ENCODE measurements at places on chromosomes 12 and 14.

- peak; percentile 17 for DNase-seq
Measured at GRCh38 chr14:94392510-94392935, 4.1 kb upstream of the SERPINA1 start.

- DNase-seq: no peak
Measured at GRCh38 chr12:70659077-70659606, 21.9 kb upstream of the PTPRB start.

DNA sequence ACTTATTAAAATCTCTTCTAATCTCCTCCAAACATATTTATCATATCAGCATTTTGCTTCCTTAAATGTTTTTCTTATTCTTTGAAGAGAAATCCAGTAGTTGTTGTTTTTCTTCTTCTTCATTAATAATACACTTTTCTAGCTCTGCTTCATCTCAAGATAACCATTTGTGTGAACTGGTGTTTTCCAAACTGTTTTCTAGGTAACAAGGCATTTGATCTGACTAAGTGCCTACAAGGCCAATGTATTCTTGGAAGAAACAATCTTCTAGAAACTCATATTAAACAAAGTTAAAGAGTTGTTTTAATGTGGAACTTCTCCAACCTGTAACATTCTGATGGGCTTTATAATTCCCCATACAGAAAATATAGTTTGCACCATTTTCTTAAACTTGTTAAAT lies 30.8 kb upstream of the IFNG start:
- no peak for DNase-seq

GRCh38 chr12:6508087-6508486 lies 14.2 kb downstream of the NCAPD2 start:
- no peak for DNase-seq

GRCh38 chr12:128675576-128675975 lies 148.2 kb downstream of the SLC15A4 start:
- DNase-seq: no peak

GRCh38 chr12:89960011-89960507 lies 251.4 kb upstream of the ATP2B1 start:
- DNase-seq: no peak

- DNase-seq: no peak
Measured at GRCh38 chr12:132197581-132198354, 53.5 kb downstream of the NOC4L start.

DNA sequence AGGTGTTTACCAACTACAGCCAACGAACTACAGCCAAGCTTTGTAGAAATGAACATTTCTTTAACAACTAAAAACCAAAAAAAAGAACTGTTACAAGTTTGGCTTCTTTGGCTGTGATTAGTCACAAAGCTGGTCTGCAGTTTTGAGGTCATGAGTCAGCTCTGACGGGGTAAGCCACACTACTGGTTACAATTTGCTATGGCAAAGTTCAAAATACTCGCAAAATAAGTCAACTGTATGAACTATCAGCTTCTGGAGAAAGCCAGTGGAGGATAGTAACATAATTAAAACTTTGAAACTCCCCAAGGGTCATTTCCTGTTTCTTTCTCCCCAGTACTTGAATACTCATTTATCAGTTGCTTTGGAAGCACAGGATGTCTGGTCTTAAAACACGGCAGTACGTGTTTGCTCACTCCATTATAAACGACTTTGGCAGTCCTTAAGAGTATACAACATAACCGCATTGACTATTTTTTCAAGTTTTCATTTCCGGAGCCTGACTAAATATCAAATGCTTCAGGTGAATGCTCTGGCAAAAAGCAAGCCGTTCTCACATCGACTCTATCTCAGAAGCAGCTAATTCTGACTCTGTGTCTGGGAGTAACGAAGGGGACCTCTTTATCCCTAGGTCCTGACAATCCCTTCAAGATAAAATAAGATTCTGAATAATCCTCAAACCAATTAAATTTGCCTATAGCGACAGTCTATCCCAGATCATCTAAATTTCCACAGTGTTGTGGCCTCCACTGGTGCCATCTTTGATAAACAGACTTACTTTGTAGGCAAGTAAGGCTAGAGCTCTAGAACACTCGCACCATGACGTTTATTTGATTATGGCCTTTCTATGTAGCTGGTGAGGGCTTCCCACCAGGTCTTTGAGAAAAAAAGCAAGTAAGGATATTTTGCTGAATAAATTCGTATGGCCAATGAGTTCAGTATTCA lies 10.6 kb downstream of the PHLDA1 start:
- peak; percentile 74 for DNase-seq

DNA sequence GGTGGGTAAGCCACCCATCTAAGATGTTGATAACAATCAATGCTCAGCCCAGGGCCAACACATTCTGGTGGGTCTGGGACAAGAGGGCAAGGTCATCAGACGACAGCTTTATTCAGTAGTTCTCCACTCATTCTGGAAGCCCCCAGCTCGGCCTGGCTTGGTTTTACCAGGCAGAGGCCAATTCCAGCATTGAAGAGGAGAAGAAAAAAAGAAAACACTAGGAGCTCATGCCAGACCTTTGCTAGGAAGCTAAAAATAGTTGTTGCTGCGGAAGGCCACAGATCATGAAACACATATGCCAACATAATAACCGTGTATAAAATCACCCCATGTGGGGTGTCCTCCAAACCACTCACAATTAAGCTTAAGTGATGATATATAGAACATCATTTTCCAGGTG lies 44.4 kb downstream of the CCDC60 start:
- no peak for DNase-seq

DNA sequence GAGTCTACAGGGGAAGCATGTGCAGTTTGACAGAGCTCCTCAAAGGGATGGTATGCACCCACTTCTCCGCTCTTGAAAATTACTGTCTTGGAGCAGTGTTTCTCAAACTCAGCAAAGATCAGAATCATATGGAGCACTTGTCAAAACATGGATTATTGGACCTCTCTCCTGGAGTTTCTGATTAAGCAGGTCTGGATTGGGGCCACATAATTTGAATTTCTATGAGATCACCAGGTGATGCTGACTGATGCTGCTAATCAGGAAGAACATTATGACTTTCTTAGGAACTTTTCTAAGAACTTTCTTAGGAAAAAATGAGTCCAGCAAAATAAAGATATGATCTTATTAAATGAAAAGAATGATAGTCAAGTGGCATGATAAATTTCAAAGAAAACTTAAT lies 144.3 kb downstream of the CPNE8 start:
- no peak for DNase-seq

DNA sequence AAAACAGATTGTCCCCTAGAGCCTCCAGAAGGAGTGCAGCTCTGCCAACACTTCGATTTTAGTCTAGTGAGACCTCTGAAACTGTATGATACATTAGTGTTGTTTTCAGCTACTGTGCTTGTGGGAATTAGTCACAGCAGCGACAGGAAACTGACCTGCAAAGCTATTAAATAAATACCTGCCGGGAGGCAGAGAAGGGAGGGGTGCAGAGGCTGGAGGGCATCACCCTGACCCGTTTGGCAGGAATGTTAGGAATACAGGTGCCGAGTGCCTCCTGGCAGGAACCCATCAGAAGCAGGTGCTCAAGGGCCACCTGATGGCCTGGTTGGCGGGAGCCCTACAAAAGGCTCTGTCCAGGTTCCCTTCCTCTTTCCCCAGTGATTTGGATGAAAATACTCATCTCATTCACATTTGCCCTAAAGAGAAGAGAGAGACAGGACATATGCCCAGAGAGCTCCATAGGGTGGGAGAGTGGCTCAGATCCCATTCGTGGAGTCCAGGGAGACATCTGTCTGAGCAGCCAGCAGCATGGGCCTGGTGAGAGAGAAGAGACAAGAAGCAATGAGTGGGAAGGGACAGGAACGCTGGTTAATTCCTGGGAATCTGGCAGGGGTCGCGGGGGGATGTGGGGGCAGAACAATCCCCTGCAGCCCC lies 44.6 kb downstream of the C14orf132 start:
- no peak for DNase-seq

GRCh38 chr12:92886131-92886530 lies 43.0 kb downstream of the EEA1 start:
- no peak for DNase-seq

- no peak for DNase-seq
Measured at GRCh38 chr14:90883782-90884181, 67.6 kb upstream of the TTC7B start.

DNA sequence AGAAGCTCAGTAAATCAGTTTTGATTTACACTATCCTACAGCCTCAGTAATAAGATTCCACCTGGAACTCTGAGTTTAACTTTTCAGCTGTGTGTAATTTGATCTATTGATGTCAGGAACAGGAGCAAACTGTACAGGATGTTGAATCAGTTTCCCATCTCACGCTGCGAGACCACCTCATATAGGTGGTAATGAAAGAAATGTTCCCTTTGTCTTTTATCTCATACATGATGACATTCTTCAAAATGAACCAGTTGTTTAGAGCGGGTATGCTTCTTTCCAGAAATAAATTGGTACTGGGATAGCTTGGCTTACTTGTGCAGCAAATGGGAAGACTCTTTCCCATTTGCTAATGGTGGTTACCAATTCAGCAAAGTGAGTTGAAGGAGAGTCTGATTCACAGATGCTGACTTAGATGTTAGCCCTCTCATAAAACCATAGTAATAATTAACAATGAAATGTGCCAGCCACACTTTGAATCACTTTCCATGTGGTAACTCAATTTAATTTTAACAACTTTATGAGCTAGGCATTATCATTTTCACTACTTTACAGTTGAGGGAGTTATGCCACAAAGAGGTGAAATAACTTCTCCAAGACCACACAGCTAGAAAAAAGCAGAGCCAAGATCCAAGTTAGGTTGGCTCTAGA lies 251.5 kb downstream of the PAWR start:
- no peak for DNase-seq

GRCh38 chr12:84756961-84757360 lies 155.6 kb downstream of the SLC6A15 start:
- DNase-seq: no peak

GRCh38 chr12:24750263-24750662 lies 198.6 kb downstream of the BCAT1 start:
- no peak for DNase-seq

DNA sequence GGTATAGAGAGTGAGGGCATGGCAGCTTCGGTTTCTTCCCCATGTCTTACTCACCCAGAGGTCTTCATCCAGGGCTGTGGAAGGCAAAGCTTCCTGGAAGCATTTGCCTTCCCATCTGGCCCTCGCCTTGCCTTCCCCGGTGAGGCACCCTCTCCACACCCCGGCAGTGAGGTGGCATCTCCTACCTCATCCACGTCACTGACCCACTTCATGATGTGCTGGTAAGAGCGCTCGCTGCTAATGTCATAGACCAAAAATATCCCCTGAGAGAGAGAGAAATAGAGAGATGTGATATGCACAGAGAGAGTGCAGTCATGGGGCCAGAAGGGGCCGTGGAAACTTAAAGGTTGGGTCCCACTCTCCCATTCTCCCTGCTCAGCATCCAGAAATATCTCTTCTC lies 8.3 kb upstream of the GPX2 start:
- DNase-seq: no peak

- no peak for DNase-seq
Measured at GRCh38 chr12:82474798-82475184, 116.5 kb downstream of the METTL25 start.

GRCh38 chr12:109203480-109203879 lies 87.1 kb downstream of the ACACB start:
- no peak for DNase-seq

DNA sequence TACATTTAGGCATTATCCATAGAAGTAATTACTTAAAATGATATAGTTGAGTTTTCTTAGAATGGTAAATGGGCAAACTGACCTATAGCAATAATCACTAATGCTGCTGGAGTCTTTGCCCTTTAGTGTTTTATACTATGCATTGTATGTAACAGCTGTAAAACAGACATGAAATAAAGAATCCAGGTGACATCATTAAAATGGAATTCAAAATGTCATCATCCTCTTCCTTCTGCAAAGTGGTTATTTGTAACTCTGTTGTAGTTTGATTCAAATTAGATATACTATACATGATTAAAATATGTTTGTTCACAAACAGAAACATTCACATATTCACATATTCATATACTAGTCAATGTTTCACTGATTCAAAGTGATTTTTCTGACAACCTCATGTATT lies 598.8 kb downstream of the SLC16A7 start:
- DNase-seq: no peak

GRCh38 chr12:93772003-93772700 lies 95.0 kb downstream of the CRADD start:
- no peak for DNase-seq

DNA sequence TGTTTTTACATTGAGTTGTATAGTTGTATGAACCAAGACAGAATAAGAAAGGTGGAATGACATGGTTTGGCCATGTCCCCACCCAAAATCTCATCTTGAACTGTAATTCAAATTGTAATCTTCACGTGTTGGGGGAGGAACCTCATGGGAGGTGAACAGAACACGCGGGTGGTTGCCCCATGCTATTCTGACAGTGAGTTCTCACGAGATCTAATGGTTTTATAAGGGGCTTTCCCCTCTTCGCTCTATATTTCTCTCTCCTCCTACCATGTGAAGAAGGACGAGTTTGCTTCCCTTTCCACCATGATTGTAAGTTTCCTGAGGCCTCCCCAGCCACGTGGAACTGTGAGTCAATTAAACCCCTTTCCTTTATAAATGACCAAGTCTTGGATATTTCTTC lies 25.3 kb downstream of the DDHD1 start:
- DNase-seq: no peak

- no peak for DNase-seq
Measured at GRCh38 chr14:53520078-53520928, 367.2 kb upstream of the DDHD1 start.

GRCh38 chr12:110079477-110080400 lies 31.4 kb upstream of the C12orf76 start:
- DNase-seq: peak; percentile 71

DNA sequence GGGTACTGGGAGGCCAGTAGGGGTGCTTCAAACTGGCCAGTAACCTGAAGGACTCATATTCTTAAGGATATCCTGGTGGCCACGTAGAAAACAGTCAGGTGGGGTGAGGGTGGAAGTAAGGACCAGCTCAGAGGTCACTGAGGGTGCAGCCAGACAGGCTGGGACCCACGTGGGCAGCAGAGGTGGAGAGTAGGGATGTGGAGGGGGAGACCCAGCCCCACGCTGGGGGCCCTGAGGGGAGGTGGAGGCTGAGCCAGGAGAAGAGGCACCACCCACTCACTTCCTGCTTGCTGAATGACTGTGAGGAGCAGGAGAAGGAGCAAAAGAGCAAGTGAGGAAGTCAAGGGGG lies 12.6 kb upstream of the SERPINA3 start:
- DNase-seq: no peak

Data from stimulated activated CD4-positive, alpha-beta T cell treated with anti-CD3 and anti-CD28 coated beads, Interleukin-2, amount 100 ng/mL, for 24 hours (primary cell).